ENCODE measurements at places on chromosomes 1 and 21.

DNA sequence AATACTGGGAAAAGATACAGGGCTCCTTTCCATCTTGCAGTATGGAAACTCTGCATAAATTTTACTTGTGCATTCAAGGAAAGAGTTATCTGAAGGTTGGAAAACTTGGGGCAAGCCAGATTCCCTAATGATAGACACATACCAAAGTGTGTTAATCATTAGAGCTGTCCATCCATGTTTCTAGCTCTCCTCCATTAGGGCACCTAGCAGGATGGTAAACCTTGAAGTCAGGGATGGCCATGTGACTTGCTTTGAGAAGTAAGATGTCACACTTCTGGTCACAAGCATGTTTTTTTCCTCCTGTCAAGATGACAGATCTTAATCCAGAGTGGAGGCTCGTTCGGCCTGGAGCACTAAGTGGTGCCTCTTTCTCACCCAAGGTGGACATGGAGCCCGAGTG, 241.9 kb upstream of the RUNX1 start:
- DNase-seq = no peak

- DNase-seq = no peak
Measured at GRCh38 chr1:205306929-205307566, 14.5 kb downstream of the NUAK2 start.

DNA sequence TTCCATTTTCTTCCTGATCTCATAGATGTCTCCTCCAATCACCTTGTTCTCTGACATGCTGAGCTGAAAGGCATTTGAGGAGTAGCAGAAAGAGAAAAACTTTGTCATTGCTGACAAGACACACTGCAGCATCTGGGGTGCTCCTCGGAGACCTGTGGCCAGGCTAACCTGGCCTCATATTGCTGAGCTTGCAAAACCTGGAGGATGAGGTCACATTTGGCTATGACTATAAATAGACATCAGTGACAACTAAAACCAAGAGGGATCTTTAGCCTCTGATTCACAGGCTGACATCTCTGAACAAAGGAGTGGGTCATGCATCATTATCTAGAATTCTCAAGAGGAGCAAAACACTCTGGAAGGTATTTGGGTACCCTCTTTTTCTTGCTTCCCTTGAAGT, 83.7 kb downstream of the PROX1 start:
- DNase-seq = no peak

- no peak for DNase-seq
Measured at GRCh38 chr1:22208268-22208972, 65.5 kb upstream of the WNT4 start.

GRCh38 chr1:6962478-6962995, 177.3 kb downstream of the CAMTA1 start:
- peak; percentile 86 for DNase-seq

GRCh38 chr1:3001471-3002348, 19.6 kb upstream of the ACTRT2 start:
- DNase-seq = no peak

DNA sequence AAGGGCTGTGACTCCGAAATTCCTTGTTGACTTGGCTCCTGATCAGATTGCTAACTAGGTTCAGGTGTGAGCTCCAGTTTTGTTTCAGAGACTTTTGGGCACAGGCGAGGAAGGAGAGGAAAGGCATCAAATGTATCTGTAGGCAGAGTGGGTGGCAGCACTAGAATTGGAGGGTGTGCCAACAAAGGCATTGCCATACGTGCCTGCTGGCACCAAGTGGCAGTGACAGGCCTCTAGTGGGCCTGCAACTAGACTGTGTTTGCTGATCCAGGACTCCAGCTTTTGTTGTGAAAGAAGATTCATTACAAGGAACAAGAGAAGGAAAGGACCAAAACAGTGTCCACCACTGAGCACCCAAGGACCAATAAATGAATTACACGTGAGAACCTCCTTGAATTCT, 79.5 kb downstream of the TM2D1 start:
- DNase-seq = no peak

- DNase-seq = no peak
Measured at GRCh38 chr21:42739061-42739931, 85.9 kb downstream of the PDE9A start.

DNA sequence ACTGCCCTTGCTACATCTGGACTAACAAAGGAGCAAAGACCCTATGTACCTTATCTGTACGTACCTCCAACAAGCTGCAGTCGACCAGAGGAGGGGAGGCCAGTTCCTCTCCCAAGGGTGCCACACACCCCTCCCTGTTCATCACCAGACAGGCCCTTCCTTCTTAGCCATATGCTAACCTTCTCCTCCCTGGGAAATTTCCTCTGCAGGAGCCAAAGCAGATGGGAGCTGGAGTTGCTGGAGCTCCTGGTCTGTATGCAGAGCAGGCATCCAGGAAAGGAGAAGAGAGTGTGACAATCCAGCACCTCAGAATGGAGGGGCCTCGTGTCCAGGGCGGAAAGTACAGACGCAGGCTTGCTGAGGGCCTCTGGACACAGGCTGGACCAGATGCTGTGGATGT, 48.5 kb downstream of the C8B start:
- no peak for DNase-seq

DNA sequence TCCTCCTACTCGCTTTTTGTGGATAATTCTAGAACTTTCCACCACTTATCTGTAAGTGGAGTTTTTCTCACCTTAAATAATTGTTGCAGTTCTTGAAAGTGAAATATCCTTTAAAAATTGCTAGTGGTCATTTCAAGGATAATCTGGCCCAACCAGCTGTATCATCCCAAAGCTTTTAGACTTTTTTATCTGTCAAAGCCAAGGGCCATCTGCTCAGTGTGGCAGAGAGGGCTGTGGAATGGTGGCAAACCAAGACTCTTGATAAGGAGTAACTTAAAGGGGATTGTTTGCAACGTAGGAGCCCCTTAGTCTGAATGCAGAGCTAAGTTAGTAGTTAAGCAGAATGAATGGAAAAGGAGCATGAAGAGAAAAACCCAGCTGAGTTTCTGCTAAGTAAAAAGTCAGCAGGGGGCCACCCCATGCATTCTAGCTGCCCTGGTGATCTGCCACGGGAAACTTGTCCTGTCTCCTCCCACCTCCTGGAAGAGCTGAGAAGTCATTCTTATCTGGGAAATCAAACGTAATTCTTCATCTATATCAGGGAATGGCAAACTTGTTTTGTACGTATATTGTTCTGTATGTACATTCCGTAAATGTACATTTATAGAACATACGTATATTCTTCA, 169.3 kb downstream of the PRDM2 start:
- no peak for DNase-seq

GRCh38 chr1:58283388-58284224, 262.9 kb downstream of the OMA1 start:
- no peak for DNase-seq

- DNase-seq = no peak
Measured at GRCh38 chr21:15559660-15560059, 170.1 kb upstream of the USP25 start.

- DNase-seq = no peak
Measured at GRCh38 chr21:20944139-20944538, 54.1 kb upstream of the NCAM2 start.

- DNase-seq = no peak
Measured at GRCh38 chr1:203127666-203128430, at the start of gene ADORA1. ADORA1 (plus strand) TSS chr1:203127726; CDS start chr1:203128842, 1,116 bp downstream.

- no peak for DNase-seq
Measured at GRCh38 chr1:36475910-36476604, 6.7 kb downstream of the CSF3R start.

GRCh38 chr1:162094271-162094670, 24.8 kb downstream of the NOS1AP start:
- DNase-seq = no peak

- DNase-seq = no peak
Measured at GRCh38 chr1:156694690-156694962, 10.8 kb downstream of the CRABP2 start.

- no peak for DNase-seq
Measured at GRCh38 chr1:84345220-84345619, 43.7 kb downstream of the SAMD13 start.

DNA sequence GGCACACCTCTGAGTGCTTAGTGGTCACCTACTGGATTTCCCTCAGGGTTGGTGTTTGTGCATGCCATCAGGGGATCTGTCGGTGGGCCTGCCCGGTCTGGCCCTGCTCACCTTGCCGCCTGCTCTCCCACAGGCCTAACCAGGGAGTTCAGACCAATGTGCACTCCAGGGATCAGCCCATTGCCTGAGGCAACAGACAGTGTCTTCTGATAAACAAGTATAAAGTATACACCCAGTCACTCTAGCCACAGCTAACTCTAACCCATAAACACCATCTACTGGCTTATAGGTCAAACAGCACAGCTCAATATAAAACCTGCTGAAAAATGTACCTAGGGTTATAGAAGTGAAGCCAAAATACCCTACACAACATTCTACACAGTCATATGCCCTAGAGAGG, 1300.0 kb downstream of the PLA2G4A start:
- DNase-seq = no peak

DNA sequence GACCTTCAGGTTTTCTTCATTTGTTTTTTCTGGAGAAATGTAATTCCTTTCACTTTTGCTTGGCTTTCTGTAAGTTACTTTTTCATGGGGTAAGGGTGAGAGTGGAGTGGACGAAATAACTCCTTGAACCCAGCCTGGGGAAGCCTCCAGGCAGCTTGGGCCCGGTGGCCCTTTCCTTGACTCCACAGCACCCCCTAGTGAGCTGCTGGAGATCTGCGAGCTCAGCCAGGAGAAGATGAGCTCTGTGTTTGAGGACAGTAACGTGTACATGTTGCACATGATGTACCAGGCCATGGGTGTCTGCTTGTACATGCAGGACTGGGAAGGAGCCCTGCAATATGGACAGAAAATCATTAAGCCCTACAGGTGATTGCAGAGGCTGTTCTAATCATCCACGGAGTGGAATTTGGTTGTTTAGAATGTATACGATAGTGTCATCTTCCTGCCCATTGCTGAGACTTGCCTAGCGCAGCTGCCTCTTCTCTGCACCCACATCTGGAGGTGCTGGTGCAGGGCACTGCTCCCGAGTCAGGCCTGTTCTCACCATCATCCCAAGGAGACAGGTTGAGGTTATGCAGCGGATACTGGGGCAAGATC, 51.0 kb downstream of the SMYD2 start:
- peak; percentile 8 for DNase-seq

GRCh38 chr1:167812972-167813371, 91.2 kb downstream of the MPZL1 start:
- no peak for DNase-seq

DNA sequence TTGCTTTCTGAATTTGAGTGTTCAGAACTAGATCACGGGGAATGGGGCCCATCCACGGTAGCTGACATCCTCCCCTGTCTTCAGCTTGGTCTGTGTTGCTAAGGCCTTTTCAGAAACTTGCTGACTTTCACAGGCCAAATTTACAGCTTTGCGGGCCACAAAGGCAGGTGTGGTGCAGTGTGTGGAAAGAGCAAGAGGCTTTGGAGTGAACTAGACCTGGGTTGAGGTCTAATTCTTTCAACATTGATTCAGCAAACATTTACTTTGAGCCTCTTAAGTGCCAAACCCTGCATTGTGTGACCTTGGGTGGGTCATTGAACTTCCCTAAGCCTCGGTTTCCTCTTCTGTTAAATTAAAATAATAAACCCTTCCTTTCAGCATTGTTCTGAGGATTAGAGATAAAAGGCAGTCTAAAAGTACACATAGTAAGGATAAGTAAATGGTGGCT, 24.3 kb downstream of the STPG1 start:
- no peak for DNase-seq

- no peak for DNase-seq
Measured at GRCh38 chr1:231619257-231619634, 7.3 kb upstream of the DISC1 start.

GRCh38 chr1:12475101-12475500, 142.9 kb downstream of the DHRS3 start:
- DNase-seq = no peak

GRCh38 chr1:31458287-31458896, 45.4 kb downstream of the SERINC2 start:
- DNase-seq = no peak

DNA sequence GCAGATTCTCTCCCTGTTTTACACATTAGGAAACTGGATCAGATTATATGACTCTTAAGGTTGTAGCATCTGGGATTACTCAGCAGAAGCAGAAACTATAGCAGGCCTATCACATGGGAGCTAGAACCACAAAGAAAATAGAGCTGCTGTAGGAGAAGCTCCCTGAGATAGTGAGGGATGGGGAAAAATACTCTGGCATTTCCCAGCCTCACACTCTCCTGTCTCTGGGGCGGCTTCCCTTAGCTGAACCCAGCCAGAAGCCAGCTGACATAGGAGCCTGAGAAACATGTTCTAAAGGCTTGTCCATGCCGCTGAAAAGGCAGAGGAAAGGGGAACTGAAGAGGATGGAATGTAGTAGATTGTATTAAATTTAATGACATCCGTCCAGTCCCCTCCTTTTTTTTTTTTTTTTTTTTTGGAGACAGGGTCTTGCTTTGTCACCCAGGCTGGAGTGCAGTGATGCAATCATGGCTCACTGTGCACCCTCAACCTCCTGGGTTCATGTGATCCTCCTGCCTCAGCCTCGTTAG, 76.8 kb upstream of the DNAJC6 start:
- no peak for DNase-seq

DNA sequence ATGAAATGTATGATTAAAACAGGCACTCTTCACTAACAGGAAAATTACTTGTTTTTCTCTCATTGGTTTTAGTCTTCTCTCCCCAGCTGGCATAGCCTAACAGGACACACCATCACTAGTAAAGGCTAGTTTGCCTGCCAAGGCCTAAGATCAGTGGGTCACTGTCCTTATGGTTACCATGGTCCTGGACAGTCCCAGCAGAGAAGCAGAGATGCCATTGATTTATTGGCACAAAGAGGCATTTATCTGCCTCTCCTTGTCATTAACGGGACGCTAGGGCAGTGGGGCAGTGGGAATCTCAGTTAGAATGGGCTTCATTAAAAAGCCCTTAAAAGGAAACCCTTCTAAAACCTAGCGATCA, 13.9 kb downstream of the CD247 start:
- no peak for DNase-seq

Data from SHP77 treated with DMSO at 0.1 percent for 48 hours (cell line).